ENCODE measurements at places on chromosomes 3 and 15.

DNA sequence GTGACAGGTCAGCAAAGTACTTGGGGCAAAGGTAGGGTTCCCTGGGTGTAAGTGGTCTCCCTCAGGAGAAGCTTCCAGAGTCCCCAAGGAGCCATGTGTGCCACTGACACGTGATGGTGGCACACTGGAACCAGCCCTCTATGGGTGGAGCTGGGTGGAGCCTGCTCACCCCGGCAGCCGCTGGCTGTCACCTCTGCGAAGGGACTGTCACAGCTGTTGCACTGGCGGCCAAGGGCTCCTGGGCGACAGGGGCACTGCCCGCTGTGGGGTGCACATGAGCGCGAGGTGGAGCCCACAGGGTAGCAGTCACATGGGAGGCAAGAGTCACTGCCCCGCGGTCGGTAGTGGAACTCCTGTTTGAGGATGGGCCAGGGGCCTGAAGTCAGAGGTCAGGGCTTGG lies 12.0 kb downstream of the CELSR3 start:
- no peak overlapping the region for H3K4me3 ChIP-seq
- peaks cover 8% of the 10 kb centered on the region for H3K4me1 ChIP-seq
- no peaks in the 10 kb centered on the region for H3K27me3 ChIP-seq

GRCh38 chr3:179348325-179349013 lies 960 bp downstream of the MFN1 start:
- peaks cover 19% of the 10 kb centered on the region for H3K4me1 ChIP-seq
- H3K27me3 ChIP-seq = no peaks in the 10 kb centered on the region
- peaks cover 25% of the 10 kb centered on the region for H3K36me3 ChIP-seq
- H3K4me3 ChIP-seq = peak overlapping the region; percentile 86
- H3K27ac ChIP-seq = no peak overlapping the region

- no peaks in the 10 kb centered on the region for H3K36me3 ChIP-seq
- no peak overlapping the region for H3K4me3 ChIP-seq
- no peak for DNase-seq
- no peaks in the 10 kb centered on the region for H3K4me1 ChIP-seq
- no peak overlapping the region for H3K27ac ChIP-seq
Measured at GRCh38 chr3:148023994-148024393, 614.8 kb downstream of the ZIC1 start.

DNA sequence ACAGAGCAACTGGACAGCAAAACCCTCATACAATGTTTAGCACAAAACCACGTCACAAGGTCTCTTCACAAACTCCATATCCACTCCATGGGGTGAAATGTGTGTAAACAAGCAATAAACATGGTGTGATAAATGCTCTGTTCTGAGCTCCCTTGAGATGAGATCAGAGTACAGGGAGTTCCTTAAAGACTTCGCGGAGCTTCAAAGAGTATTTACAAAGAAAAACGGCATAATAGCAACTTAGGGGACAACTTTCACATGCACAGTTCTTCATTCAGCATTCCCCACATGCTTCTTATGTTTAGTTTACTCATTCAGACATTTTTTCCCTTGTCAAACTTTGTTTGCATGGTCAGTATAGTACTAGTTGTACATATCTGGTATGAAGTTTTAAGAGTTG lies 52.5 kb upstream of the SUCLG2 start:
- no peak overlapping the region for H3K27ac ChIP-seq
- H3K4me1 ChIP-seq = no peaks in the 10 kb centered on the region
- H3K27me3 ChIP-seq = no peaks in the 10 kb centered on the region
- no peak overlapping the region for H3K4me3 ChIP-seq

GRCh38 chr15:68389936-68390817 lies 41.8 kb downstream of the ITGA11 start:
- H3K27ac ChIP-seq = no peak overlapping the region
- DNase-seq = peak; percentile 8
- peaks cover 12% of the 10 kb centered on the region for H3K27me3 ChIP-seq
- H3K4me3 ChIP-seq = no peak overlapping the region
- no peaks in the 10 kb centered on the region for H3K4me1 ChIP-seq
- H3K36me3 ChIP-seq = no peaks in the 10 kb centered on the region

DNA sequence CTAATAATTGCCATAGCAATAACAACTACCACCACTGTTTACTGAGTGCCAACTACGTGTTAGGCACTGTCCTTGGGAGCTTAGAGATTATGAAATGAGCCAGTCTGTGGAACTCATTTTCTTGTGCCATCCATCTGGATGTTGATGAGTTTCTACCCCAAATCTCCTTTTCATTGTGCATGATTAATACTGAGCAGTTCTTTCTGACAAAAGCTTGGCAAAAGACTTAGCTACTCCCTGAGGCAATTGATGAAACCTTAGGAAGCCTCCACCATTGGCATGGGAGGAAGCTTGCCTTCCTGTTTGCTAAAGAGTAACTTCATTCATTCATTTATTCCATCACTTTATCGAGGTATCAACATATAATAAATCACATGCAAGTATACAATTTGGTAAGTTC lies 39.8 kb downstream of the PRICKLE2 start:
- H3K4me1 ChIP-seq = no peaks in the 10 kb centered on the region
- peaks cover 2% of the 10 kb centered on the region for H3K27me3 ChIP-seq
- H3K36me3 ChIP-seq = no peaks in the 10 kb centered on the region
- H3K27ac ChIP-seq = no peak overlapping the region
- no peak overlapping the region for H3K4me3 ChIP-seq

- no peaks in the 10 kb centered on the region for H3K36me3 ChIP-seq
- H3K27ac ChIP-seq = no peak overlapping the region
- H3K4me1 ChIP-seq = no peaks in the 10 kb centered on the region
- no peak for DNase-seq
Measured at GRCh38 chr3:75171630-75172230, 492.4 kb upstream of the FRG2C start.

- no peaks in the 10 kb centered on the region for H3K4me1 ChIP-seq
- H3K27ac ChIP-seq = no peak overlapping the region
- H3K27me3 ChIP-seq = no peaks in the 10 kb centered on the region
- DNase-seq = no peak
Measured at GRCh38 chr3:60424942-60425341, 826.3 kb downstream of the FHIT start.

DNA sequence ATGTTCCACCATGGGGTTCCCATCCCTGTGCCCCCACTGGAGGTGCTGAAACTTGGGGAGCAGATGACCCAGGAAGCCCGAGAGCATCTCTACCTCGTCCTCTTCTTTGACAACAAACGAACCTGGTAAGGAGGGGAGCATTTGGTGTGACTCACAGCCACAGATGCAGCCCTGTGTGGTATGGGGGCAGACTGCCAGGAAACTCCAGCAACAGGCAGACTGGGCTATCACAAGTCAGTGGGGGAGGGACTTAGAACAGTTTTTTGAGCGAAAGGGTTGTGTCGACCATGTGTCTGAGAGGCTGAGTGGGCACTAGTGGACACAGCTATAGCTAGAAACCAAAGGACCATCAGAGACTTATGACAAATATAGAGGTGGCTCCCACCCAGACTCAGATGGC lies 3.4 kb upstream of the OGG1 start:
- no peak overlapping the region for H3K27ac ChIP-seq
- H3K36me3 ChIP-seq = peaks cover 71% of the 10 kb centered on the region
- H3K4me1 ChIP-seq = peaks cover 20% of the 10 kb centered on the region
- DNase-seq = no peak
- H3K4me3 ChIP-seq = no peak overlapping the region
- H3K27me3 ChIP-seq = no peaks in the 10 kb centered on the region

GRCh38 chr15:52031556-52031955 lies 12.5 kb downstream of the MAPK6 start:
- H3K27me3 ChIP-seq = no peaks in the 10 kb centered on the region
- H3K4me3 ChIP-seq = no peak overlapping the region
- peaks cover 13% of the 10 kb centered on the region for H3K36me3 ChIP-seq
- DNase-seq = no peak
- no peaks in the 10 kb centered on the region for H3K4me1 ChIP-seq

DNA sequence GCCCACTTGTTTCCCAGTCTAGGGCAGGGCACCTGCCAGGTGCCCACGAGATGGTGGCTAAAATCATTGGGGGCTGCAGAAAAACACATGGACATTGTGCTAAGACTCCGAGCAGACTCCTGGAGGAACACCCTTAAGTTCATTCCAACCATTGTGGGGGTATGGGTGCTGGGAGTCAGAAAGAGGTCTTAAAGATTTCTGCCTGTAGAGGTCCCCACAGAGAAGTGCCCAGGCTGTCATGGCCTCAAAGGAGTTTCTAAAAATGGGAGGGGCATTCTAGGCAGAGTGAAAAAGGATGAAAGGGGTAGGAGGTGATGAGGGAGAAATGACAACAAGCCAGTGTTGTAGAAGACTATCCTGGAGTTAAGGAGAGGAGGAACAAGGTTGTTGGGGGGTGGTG lies 17.1 kb downstream of the RBP1 start:
- H3K27ac ChIP-seq = no peak overlapping the region
- no peak overlapping the region for H3K4me3 ChIP-seq
- H3K4me1 ChIP-seq = no peaks in the 10 kb centered on the region
- DNase-seq = no peak
- no peaks in the 10 kb centered on the region for H3K36me3 ChIP-seq
- no peaks in the 10 kb centered on the region for H3K27me3 ChIP-seq

- H3K27ac ChIP-seq = no peak overlapping the region
- H3K36me3 ChIP-seq = no peaks in the 10 kb centered on the region
- no peaks in the 10 kb centered on the region for H3K4me1 ChIP-seq
- DNase-seq = no peak
- peaks cover 5% of the 10 kb centered on the region for H3K27me3 ChIP-seq
- no peak overlapping the region for H3K4me3 ChIP-seq
Measured at GRCh38 chr15:71612869-71613268, 197.5 kb upstream of the NR2E3 start.
